ENCODE measurements at places on chromosomes 5 and 9.
A peak's percentile ranks its signal among the peaks of the same experiment; 100 is the strongest.

DNA sequence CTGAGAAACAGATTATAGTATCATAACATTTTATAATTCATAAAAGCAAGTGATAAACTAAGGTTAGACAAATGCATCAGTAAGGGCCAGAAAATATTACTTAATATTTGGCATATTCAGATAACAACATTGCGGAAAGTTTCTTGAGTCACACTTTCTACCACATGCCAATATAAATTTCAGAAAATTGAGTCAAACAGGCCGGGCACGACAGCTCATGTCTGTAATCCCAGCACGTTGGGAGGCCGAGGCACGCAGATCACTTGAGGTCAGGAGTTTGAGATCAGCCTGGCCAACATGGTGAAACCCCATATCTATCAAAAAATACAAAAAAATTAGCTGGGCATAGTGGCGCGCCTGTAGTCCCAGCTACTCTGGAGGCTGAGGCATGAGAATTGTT lies 47.1 kb downstream of the SLC38A9 start:
- no peaks in the 10 kb centered on the region for H3K4me1 ChIP-seq
- H3K36me3 ChIP-seq = peaks cover 13% of the 10 kb centered on the region
- no peak overlapping the region for H3K4me3 ChIP-seq
- no peak for DNase-seq
- H3K27ac ChIP-seq = no peak overlapping the region

- H3K4me1 ChIP-seq = no peaks in the 10 kb centered on the region
- DNase-seq = no peak
- no peak overlapping the region for H3K4me3 ChIP-seq
- H3K27ac ChIP-seq = no peak overlapping the region
Observed at GRCh38 chr9:104905931-104906330, 22.0 kb downstream of the ABCA1 start.

GRCh38 chr5:65013166-65013565 lies 244.4 kb downstream of the CWC27 start:
- no peak for DNase-seq
- no peaks in the 10 kb centered on the region for H3K27me3 ChIP-seq
- no peak overlapping the region for H3K27ac ChIP-seq
- no peak overlapping the region for H3K4me3 ChIP-seq

GRCh38 chr5:146549615-146550014 lies 33.6 kb upstream of the GPR151 start:
- H3K4me1 ChIP-seq = no peaks in the 10 kb centered on the region
- H3K27ac ChIP-seq = no peak overlapping the region
- H3K27me3 ChIP-seq = no peaks in the 10 kb centered on the region
- DNase-seq = no peak
- H3K36me3 ChIP-seq = no peaks in the 10 kb centered on the region

GRCh38 chr9:124551472-124552272 lies 44.5 kb upstream of the NR5A1 start:
- peaks cover 6% of the 10 kb centered on the region for H3K4me1 ChIP-seq
- no peaks in the 10 kb centered on the region for H3K27me3 ChIP-seq
- no peak overlapping the region for H3K27ac ChIP-seq
- peak; percentile 21 for DNase-seq
- H3K36me3 ChIP-seq = no peaks in the 10 kb centered on the region

DNA sequence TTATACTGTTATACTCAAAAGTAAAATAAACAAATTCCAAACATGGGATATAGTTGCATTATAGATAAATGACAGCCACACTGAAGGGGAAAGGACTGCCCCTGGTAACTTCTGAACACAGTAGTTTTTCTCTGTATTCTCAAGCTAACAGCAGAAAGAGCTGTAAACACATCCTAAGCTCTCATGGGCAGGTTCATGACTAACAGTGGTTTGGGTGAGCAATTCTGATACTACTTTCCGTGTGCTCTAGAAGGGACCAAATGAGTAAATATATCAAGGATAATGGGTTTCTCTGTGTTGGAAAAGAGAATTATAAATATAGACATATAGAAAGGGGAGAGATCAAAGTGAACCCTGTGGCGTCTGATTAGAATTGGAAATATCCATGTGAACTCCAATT lies 2.2 kb upstream of the LCN6 start:
- no peaks in the 10 kb centered on the region for H3K4me1 ChIP-seq
- no peaks in the 10 kb centered on the region for H3K27me3 ChIP-seq
- H3K27ac ChIP-seq = no peak overlapping the region
- no peak for DNase-seq
- H3K4me3 ChIP-seq = no peak overlapping the region

GRCh38 chr5:94180761-94181160 lies 437.6 kb downstream of the KIAA0825 start:
- H3K36me3 ChIP-seq = no peaks in the 10 kb centered on the region
- H3K4me3 ChIP-seq = no peak overlapping the region
- H3K27me3 ChIP-seq = no peaks in the 10 kb centered on the region
- H3K4me1 ChIP-seq = no peaks in the 10 kb centered on the region
- DNase-seq = no peak

DNA sequence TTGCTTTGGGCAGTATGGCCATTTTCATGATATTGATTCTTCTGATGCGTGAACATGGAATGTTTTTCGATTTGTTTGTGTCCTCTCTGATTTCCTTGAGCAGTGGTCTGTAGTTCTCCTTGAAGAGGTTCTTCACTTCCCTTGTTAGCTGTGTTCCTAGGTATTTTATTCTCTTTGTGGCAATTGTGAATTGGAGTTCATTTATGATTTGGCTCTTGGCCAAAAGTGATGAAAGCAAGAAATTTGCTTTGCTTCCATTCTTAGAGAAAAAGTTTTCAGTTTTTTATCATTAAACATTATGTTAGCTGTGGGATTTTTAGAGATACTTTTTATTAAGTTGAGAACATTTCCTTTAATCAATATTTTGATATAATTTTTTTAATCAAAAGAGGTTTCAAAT lies 203.5 kb downstream of the TAF11L14 start:
- no peak for DNase-seq
- H3K27ac ChIP-seq = no peak overlapping the region
- no peaks in the 10 kb centered on the region for H3K36me3 ChIP-seq
- H3K4me3 ChIP-seq = no peak overlapping the region
- no peaks in the 10 kb centered on the region for H3K4me1 ChIP-seq
- no peaks in the 10 kb centered on the region for H3K27me3 ChIP-seq

DNA sequence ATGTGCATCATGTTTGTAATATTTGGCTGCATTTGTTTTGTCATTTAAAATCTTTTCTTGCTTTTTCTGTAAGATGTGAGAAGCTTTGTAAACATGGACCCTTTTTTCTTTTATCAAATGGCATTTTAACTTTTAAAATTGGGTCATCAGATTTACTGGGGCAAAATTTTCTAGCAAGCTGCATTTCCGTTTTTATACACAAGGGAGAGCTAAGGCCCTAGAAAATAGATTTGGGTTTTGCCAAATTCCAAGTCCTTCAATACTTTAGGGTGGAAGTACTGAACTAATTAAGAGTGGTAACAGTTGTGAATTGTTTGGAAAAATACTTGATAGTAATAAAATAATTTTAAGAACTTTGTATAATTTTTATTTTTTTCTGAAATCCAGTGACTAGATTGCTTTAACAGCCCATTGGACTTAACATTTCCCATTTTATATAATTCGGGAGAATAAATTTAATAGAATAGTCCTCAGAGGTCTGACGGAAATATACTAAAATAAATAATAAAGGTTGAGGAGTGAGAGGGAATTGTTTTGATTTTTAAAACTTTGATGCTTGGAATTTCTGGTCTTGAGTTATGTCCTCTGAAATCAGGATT lies 117.4 kb downstream of the SMARCA2 start:
- H3K36me3 ChIP-seq = peaks cover 38% of the 10 kb centered on the region
- H3K27ac ChIP-seq = no peak overlapping the region
- H3K27me3 ChIP-seq = no peaks in the 10 kb centered on the region
- H3K4me1 ChIP-seq = no peaks in the 10 kb centered on the region
- H3K4me3 ChIP-seq = no peak overlapping the region

- H3K36me3 ChIP-seq = no peaks in the 10 kb centered on the region
- no peaks in the 10 kb centered on the region for H3K27me3 ChIP-seq
- no peak overlapping the region for H3K27ac ChIP-seq
- no peaks in the 10 kb centered on the region for H3K4me1 ChIP-seq
Observed at GRCh38 chr5:76083555-76084495, 642 bp downstream of the SV2C start.

GRCh38 chr9:34518896-34519295 lies 3.9 kb downstream of the ENHO start:
- H3K27ac ChIP-seq = no peak overlapping the region
- H3K4me1 ChIP-seq = peaks cover 15% of the 10 kb centered on the region
- no peaks in the 10 kb centered on the region for H3K36me3 ChIP-seq
- DNase-seq = no peak
- no peak overlapping the region for H3K4me3 ChIP-seq

- H3K4me1 ChIP-seq = peaks cover 51% of the 10 kb centered on the region
- peaks cover 34% of the 10 kb centered on the region for H3K36me3 ChIP-seq
- no peaks in the 10 kb centered on the region for H3K27me3 ChIP-seq
- peak within 1 kb of the TSS; percentile 100 for H3K27ac ChIP-seq
- peak within 1 kb of the TSS; percentile 77 for H3K4me3 ChIP-seq
Observed at GRCh38 chr5:111756581-111757354, at the start of gene NREP. Gene NREP, minus strand, starts transcription at chr5:111757194. Its CDS starts 1,422 bp downstream, at chr5:111755772.

- no peaks in the 10 kb centered on the region for H3K27me3 ChIP-seq
- no peak overlapping the region for H3K27ac ChIP-seq
- H3K36me3 ChIP-seq = peaks cover 19% of the 10 kb centered on the region
- H3K4me3 ChIP-seq = no peak overlapping the region
- peaks cover 44% of the 10 kb centered on the region for H3K4me1 ChIP-seq
Observed at GRCh38 chr5:151082282-151082902, 1.6 kb upstream of the TNIP1 start.

DNA sequence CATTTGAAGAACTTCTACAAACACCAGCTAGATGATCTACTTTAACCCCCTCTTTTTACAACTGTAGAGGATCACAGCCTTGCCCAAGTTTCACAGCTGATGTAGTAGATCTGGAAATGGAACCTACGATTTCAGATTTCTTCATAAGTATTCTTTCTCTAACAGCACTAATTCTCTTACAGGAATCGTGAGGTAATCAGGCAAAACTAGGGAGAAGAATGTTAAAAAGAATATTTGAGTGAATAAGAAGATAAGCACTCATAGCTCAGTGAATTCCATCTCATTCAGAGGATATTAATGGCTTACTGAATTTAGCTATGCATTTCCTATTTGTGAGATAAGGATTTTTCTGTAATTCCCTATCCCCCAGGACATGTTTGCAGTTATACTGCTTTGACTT lies 42.1 kb downstream of the NADK2 start:
- no peak overlapping the region for H3K4me3 ChIP-seq
- peaks cover 70% of the 10 kb centered on the region for H3K36me3 ChIP-seq
- H3K4me1 ChIP-seq = no peaks in the 10 kb centered on the region
- no peak overlapping the region for H3K27ac ChIP-seq

DNA sequence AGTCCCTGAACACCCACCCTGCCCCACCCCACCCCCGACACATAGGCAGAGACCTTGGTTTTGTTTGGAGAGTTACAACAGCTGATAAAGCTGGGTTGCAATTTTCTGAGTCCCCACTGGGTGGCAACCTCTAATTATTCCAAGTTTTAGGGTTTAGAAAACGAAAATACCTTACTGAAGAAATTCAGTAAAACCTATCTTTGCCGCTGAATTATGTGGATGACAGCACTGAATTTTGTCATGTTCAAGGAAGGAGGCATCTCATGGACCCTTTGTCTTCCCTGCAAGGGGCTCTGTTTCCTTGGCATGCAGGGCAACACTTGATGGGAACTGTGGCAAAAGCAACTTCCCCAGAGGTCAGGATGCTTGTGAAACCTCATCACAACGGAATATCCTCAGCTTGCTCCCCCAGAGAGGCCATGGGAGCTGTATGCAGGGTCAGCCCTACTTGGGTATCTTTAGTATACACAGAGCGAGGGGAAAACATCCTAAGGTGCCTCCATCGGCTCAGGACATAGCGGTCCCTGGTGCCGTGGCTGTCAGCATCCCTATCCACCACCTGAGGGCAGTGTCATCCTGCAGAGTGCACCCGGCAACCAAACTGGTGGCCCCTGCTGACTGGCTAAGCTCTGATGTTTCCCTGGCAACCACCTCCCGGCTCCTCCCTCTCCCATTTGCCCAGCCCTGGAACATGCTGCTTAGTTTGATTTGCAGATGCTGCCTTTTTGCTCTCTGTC lies 123.1 kb downstream of the RXRA start:
- H3K27me3 ChIP-seq = no peaks in the 10 kb centered on the region
- H3K36me3 ChIP-seq = no peaks in the 10 kb centered on the region
- no peak overlapping the region for H3K27ac ChIP-seq

- no peaks in the 10 kb centered on the region for H3K36me3 ChIP-seq
- no peaks in the 10 kb centered on the region for H3K4me1 ChIP-seq
- no peak for DNase-seq
- no peak overlapping the region for H3K4me3 ChIP-seq
- no peak overlapping the region for H3K27ac ChIP-seq
Observed at GRCh38 chr5:16437977-16438376, 27.6 kb downstream of the ZNF622 start.

DNA sequence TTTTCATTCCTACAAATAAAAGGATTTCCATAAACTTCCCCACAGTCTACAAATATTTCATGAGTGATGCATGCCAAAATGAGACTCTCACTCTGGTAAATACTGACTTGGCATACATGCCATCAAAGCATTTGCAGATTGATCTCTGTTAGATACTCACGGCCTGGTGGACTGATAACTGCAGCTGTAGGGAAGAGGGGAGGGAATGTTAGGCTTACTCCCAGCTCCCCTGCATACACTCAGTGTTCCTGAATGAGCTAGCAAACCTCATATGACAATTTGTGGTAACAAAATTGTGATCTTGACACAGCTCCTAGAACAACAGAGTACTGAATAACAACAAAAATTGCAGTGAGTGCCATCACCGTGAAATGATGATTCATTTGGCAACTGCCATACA lies 435.3 kb downstream of the NR2F1-AS1 start:
- H3K27ac ChIP-seq = no peak overlapping the region
- no peaks in the 10 kb centered on the region for H3K27me3 ChIP-seq
- H3K4me1 ChIP-seq = no peaks in the 10 kb centered on the region
- no peak overlapping the region for H3K4me3 ChIP-seq
- no peaks in the 10 kb centered on the region for H3K36me3 ChIP-seq

- no peaks in the 10 kb centered on the region for H3K4me1 ChIP-seq
- no peaks in the 10 kb centered on the region for H3K27me3 ChIP-seq
- no peak overlapping the region for H3K4me3 ChIP-seq
- no peak overlapping the region for H3K27ac ChIP-seq
- no peak for DNase-seq
Observed at GRCh38 chr5:75472973-75473372, 38.5 kb downstream of the CERT1 start.

GRCh38 chr5:99795031-99795430 lies 740.1 kb upstream of the FAM174A start:
- H3K4me1 ChIP-seq = no peaks in the 10 kb centered on the region
- no peaks in the 10 kb centered on the region for H3K36me3 ChIP-seq
- DNase-seq = no peak
- H3K4me3 ChIP-seq = no peak overlapping the region
- no peak overlapping the region for H3K27ac ChIP-seq
- no peaks in the 10 kb centered on the region for H3K27me3 ChIP-seq

- H3K4me3 ChIP-seq = no peak overlapping the region
- no peaks in the 10 kb centered on the region for H3K4me1 ChIP-seq
- no peak overlapping the region for H3K27ac ChIP-seq
- no peak for DNase-seq
Observed at GRCh38 chr5:108430931-108431608, 49.2 kb upstream of the FBXL17 start.

GRCh38 chr9:28888806-28889205 lies 1315.5 kb upstream of the C9orf72 start:
- no peak for DNase-seq
- no peaks in the 10 kb centered on the region for H3K4me1 ChIP-seq
- H3K36me3 ChIP-seq = no peaks in the 10 kb centered on the region
- H3K27ac ChIP-seq = no peak overlapping the region
